Activated T-helper 2 cell treated with anti-CD3 and anti-CD28 coated beads, Interferon-gamma antibody, Interleukin-2, Interleukin-4, amounts not matched to agents 10 μg/mL and 5 μg/mL and 100 μg/mL, durations not matched to agents 14 hours and 24 hours and 36 hours (primary cell): ENCODE measurements at places on chromosomes 5 and 9. TPM values are rescaled to one million over a fixed set of nuclear protein-coding genes. Genes with fewer than 3 reads are reported as not detected.

DNA sequence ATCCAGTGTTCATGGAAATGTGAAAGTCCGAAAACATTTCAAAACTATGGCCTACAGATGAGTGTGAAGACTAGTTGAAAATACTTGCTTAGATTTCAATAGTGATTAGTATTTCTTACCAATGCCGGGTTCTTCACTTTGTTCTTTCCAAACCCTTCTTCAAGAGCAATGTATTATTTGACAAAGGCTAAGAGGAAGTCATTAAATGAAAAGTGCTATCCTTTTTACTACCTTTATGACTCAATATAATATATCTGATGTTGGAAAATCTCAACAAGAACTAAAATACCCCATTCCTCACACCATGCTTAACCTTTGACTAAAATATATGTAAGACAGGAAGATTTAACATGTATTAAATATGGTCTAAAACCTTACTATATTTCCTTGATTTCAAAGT lies 6.7 kb upstream of the MIER3 start:
- H3K27ac ChIP-seq, result no peak overlapping the region
- no peak for DNase-seq
- peaks cover 79% of the 10 kb centered on the region for H3K27me3 ChIP-seq
- no peaks in the 10 kb centered on the region for H3K36me3 ChIP-seq
- H3K4me3 ChIP-seq, result no peak overlapping the region

DNA sequence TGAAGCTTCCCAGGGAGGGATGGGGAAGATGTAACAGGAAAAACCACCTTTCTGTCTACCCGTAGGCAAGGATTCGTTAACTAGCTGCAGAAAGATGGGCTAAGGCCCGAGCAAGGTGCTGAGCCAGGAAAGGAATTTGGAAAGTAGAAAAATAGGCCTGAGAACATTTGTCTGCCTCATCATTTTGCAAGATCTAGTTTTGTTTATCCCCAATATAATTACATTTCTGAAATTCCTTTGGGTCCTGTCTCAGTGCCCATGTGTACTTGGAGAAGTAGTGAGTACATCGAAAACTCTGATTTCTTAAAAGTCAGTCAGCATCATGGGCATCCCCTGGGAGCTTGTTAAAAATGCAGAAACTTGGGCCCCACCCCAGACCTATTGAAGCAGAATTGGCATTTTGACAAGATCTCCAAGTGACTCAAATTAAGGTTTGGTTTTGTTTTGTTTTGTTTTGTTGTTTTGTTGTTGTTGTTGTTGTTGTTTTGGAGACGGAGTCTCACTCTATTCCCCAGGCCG lies 52.1 kb upstream of the CEMIP2 start:
- peaks cover 33% of the 10 kb centered on the region for H3K4me1 ChIP-seq
- H3K27ac ChIP-seq, result no peak overlapping the region
- H3K36me3 ChIP-seq, result no peaks in the 10 kb centered on the region
- DNase-seq, result no peak
- no peak overlapping the region for H3K4me3 ChIP-seq

DNA sequence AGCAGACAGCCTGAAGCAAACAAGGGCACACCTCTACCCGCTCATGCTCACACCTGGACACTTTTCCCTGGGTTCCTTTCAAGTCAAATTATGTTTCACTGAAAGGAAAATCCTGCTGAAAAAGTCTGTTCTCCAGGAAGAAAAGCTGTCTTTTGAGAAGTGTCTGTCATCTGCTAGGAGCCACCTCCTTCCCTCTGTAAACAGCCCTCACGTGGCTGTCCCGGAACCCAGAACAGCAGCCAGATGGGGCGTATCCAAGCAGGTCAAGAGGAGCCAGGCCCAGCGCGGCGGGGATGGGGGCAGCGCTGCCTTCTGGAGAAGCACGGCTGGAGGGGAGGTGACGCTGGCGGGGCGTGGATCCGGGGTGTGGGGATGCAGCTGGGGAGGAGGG lies at the start of gene PNPLA7:
PNPLA7 (minus strand) TSS at position 172 of the 391 bp plus-strand sequence. CDS start 205 bp downstream, outside the sequence.
- H3K4me3 ChIP-seq, result peak within 1 kb of the TSS; percentile 83
- peaks cover 8% of the 10 kb centered on the region for H3K4me1 ChIP-seq
- peaks cover 20% of the 10 kb centered on the region for H3K36me3 ChIP-seq
- H3K27me3 ChIP-seq, result no peaks in the 10 kb centered on the region

Gene DMRT3
- not detected in 2 replicates for total RNA-seq
